ENCODE measurements at places on chromosomes 6 and 20.

- DNase-seq: no peak
Measured at GRCh38 chr6:122631571-122632249, 21.5 kb downstream of the PKIB start.

GRCh38 chr6:27518881-27519795 is 46.2 kb upstream of the ZNF184 start:
- peak; percentile 70 for DNase-seq

DNA sequence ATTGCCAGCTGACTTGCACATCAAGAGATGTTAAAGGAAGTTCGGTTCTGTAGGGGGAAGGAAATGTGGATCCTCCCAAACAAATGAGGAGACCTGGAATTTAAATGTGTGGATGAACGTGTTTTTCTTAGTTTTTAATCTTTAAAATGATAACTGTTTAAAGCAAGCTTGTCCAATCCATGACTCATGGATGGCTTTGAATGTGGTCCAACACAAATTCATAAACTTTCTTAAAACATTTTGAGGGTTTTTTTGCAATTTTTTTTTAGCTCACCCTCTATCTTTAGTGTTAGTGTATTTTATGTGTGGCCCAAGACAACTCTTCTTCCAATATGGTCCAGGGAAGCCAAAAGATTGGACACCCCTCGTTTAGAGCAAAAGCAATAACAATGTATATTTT is 12.6 kb downstream of the TUBB2B start:
- no peak for DNase-seq

GRCh38 chr20:61057443-61058121 is 194.5 kb upstream of the CDH4 start:
- no peak for DNase-seq

DNA sequence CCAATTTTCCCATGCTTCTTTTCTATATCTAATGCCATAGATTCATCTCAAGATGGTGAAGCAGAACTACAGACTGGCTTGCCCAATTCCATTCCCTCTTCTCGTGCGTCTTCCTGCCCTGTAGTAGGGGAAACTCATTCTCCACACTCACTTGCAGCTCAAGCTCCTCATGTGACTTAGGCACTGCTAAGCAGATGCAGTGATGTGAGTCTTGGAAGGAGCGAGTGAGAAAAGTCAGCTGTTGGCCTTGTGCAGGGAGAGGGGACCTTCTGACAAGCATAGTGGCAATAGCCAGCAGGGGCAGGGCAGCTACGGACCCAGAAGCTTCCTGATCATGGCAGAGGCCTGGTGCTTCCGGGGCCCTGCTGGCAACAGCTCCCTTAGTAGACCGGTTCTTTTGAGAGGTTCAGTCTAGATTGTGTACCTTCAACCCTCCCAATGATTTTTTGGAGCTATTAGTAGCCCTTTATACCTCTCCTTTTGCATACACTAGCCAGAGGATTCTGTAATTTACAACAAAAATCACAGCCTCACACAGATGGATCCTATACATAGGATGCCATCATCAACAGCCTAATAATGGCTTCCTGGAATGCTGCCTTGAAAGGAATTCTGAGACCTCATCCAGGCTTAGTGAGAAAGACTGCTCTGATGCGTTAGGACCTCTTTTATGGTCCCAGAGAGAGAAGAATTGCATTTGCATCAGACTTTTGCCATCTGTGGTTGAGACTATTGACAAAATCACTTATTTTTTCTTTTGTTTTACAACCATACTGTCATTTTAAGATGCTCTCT is 121.5 kb upstream of the RIPOR2 start:
- DNase-seq: no peak

DNA sequence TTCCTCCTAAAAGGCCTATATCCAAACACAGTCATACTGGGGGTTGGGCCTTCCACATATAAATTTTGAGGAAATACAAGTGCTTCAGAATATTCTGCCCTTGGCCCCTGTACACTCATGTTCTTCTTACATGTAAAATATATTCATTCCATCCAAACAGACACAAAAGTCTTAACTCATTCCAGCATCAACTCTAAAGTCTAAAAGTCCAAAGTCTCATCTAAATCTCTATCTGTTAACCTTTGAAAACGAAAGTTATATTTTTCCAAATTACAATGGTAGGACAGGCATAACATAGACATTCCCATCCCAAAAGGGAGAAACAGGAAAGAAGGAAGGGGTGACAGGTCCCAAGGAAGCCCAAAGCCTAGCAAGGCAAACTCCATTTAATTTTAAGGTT is 215.4 kb upstream of the THBS2 start:
- DNase-seq: no peak

DNA sequence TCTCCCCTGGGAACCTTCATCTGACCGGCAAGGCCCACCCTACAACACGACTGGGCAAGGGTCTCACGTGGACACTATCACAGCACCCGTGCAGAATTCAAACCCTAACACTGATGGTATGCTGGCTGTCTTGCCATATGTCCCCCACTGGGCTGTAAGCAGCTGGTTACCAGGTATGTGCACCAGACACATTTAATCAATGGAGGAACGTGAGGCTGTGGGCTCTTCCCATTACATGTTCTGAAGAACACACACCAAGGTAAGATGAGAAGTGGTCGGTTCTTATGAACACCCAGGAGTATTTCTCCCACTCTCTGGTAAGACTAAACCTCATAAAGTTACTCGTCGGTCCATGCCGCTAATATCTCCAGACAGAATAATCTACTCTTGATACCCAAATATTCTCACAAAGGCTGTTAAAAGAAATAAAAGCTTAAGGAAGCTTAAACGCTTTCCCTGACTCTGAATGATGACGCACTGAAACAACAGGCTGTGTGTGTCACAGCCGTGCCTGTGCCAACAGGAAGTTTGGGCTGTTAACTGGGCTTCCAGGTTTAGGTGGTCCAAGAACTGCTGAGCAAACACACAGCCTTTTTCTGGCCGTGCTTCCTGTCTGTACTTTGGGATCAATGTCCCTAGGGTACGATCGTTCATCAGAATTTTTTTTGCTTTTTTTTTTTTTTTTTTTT is 75.3 kb downstream of the SLC23A2 start:
- no peak for DNase-seq

GRCh38 chr6:120279466-120280167 is 930.1 kb upstream of the MAN1A1 start:
- no peak for DNase-seq

DNA sequence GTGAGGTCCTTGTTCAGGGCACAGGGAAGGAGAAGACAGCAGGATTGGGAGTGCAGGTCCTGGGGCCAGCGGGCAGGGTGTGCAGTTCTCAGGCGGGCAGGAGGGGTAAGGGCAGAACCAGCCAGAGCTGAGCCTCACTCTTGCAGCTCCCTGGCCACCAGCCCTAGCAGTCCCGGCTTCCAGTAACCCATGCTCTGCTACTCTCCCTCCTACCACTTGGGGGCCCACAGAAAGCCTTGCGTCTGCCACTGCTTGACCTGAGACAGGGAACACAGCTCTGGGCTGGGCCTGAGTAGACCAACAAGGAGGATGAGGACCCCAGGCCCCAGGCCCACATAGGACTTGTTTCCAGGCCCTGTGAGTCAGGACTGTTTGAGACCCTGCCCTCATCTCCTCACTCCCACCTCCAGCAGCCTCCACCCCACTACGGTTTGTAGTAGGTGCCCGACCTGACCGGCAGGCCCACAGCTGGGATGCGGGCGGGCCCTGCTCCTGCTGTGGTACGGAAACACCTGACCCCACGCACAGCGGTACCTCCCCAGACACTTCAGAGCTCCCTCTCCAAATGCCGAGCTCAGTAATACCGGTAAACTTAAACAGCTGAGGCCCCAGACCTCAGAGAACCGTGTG is 39.2 kb downstream of the KCNK5 start:
- DNase-seq: peak; percentile 37

GRCh38 chr20:46057856-46058598 is 29.0 kb downstream of the SLC12A5 start:
- DNase-seq: no peak

DNA sequence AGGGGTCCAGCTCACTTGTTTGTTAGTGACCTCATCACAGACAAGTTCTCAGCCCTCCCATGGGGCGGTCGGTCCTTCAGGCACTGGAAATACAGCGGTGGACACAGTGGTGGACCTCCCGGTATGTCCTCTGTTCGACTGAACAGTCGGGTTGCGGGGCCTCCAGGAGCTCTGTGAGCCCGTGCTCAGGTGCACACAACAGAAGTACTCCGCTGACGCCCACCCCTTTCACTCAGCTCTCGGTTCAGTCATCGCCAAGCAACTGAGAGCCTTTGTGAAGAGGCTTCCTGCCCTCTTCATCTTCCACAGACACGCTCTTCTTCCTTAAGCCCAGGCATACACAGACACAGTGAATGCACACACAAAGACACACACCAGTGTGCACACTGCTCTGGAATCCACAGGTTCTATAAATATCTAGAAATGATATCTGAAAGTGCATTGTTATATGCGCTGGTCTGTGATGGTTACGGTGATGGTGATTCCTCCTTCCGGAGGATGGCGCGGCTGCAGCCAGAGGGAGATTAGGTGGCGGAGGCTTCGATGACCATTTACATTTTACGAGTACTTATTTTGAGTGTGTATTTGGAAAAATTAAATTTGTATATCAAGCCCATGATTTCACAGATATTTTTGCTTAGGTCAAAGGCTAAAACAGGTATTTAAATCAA is 46.8 kb upstream of the BHLHE23 start:
- no peak for DNase-seq

DNA sequence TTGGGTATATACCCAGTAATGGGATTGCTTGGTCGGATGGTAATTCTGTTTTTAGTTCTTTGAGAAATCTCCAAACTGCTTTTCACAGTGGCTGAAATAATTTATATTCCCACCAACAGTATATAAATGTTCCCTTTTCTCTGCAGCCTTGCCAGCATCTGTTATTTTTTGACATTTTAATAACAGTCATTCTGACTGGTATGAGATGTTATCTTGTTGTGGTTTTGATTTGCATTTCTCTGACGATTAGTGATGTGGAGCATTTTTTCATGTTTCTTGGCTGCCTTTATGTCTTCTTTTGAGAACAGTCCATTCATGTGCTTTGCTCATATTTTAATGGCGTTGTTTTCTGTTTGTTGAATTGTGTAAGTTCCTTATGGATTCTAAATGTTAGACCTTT is 641.6 kb downstream of the HACE1 start:
- DNase-seq: peak; percentile 42

DNA sequence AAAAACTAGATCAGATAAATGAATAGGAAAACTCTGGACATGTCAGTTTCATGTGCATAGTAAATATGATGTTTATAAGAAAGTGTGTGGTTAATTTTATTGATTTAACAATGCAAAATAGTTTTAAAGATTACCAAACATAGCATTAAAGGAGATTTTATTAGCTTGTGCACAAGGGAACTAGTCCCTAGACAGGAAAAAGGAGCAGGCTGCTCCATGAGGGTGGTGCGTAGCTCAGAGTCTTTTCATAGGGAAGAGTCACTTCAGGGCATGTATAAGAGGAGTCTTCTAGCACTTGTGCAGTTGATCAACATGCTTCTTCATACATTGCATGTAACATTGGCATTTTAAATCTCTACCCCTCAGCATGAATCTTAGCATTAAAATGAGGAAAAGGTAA is 835.8 kb downstream of the GRIK2 start:
- no peak for DNase-seq

- no peak for DNase-seq
Measured at GRCh38 chr20:44684047-44684967, 30.9 kb upstream of the CCN5 start.

- no peak for DNase-seq
Measured at GRCh38 chr6:112286500-112287144, 32.3 kb upstream of the LAMA4 start.

DNA sequence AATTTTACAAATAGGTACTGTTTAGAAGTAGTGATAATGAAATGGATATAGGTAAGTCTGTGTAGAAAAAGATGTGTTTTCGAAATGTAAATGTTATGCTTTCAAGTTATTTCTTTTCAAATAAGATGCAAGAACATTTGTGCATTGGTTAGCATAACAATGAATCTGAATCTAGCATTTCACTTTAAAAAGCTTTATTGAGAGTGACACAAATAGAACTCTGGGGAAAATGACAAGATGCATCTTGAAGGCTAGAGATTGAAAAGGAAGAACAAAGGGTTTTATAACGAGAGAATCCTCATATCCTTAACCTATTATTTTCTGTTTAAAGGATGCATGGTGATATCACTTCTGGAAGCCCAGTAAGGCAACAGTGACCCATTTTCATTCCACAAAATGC is 639.9 kb upstream of the PTCHD4 start:
- no peak for DNase-seq

DNA sequence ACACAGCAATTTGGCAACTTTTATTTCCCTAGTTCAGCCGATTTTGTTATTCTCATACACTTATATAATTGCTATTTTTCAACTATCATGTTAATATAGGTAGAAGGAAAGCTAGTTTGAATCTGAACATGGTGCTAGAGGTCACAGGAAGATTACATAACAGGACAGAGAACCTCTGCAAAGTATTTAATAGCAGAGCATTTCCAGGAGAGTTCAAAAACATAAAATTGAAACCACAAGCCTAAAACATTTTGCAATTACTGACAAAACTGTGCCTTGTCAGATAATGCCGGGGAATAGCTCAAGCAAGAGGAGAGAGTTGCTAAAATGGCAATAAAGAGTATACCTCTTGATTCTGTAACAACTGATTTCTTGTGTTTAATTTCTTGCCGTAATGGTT is 70.8 kb downstream of the TFAP2B start:
- no peak for DNase-seq

GRCh38 chr6:63121166-63121565 is 90.1 kb upstream of the FKBP1C start:
- no peak for DNase-seq

GRCh38 chr6:107075951-107076381 is 39.3 kb downstream of the BEND3 start:
- no peak for DNase-seq

DNA sequence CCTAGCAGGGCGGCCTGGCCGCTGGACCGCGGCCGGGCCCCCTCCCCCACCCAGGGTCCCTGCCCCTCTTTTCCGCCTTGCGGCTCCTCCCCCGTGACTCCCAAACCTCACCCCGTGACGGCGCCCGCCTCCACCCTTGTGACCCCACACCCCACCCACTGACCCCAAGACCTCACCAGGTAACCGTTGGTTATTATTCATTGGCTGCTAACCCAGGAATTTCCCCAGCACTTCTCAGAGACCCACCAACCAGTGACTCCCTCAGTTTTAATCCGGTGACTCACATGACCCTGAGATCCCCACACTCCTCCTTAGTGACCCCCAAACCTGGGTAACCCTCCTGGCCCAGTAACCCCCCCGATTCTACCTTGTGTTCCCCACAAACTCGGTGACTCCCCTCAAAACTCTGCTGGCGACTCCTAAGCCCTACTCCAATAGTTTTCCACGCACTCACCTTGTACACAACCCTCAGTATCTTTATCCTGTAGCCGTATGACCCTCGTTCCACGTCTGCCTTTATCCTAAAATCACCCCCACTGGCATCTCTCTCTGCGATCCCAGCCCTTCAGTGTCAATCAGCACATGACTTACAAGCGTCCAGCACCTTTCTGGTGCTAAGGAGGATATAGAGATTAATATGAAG is 534 bp downstream of the ZNF76 start:
- peak; percentile 43 for DNase-seq

All from NCI-H226 (cell line).